ENCODE measurements at places on chromosomes 1 and 21.

DNA sequence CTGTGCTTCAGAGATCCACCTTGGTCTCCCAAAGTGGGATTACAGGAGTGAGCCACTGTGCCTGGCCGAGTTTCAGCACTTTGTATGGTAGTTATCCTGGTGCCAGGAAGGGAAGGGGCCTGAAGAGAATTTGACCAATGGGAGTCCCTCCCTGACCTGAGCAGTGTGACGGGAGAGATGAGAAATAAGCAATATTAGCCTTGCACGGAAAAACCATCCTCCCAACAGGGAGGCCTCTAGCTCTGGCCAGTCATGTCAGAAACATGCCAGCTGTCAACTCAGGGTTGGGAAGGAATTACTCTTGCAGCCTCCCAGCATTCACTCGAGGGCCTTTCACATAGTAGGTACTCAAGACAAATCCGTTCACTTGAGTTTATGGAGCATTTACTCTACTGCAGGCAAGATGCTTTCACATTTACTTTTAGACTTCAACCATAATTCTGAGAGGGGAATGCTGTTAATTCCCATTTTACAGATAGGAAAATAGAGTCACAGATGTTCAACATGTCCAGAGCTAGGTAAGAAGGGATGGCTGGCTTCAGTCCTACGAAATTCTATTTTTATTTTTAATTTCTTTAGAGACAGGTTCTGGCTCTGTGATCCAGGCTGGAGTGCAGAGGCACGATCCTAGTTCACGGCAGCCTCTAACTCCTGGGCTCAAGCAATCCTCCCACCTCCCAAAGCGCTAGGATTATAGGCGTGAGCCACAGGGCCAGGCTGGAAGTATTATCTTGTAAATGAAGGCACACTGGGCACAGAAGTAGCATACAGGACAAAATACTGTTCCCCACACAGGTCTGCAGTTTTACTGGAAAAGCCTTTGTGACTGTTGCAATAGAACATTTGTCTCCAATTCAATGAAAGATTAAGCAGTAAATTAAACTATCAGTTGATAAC is 3.2 kb upstream of the ATP13A2 start:
- DNase-seq = no peak

GRCh38 chr1:14877224-14877623 is 276.3 kb upstream of the TMEM51 start:
- no peak for DNase-seq

- no peak for DNase-seq
These were observed 130.5 kb downstream of the BACH1 start for GRCh38 chr21:29429218-29429617.

GRCh38 chr21:41501919-41502318 is 6.0 kb downstream of the TMPRSS2 start:
- DNase-seq = no peak

GRCh38 chr1:98296681-98297080 is 364.8 kb upstream of the SNX7 start:
- no peak for DNase-seq

- DNase-seq = no peak
These were observed 19.1 kb downstream of the AGL start for GRCh38 chr1:99869304-99869703.

GRCh38 chr1:185786524-185786923 is 52.3 kb downstream of the HMCN1 start:
- no peak for DNase-seq

Measured in stimulated activated CD4-positive, alpha-beta T cell treated with anti-CD3 and anti-CD28 coated beads, Interleukin-2, amount 100 ng/mL, for 24 hours (primary cell).